ENCODE measurements at places on chromosomes 6 and 20.

GRCh38 chr6:28734443-28734959 is 189.3 kb downstream of the TRIM27 start:
- DNase-seq = no peak

GRCh38 chr20:39660965-39661364 is 698.8 kb downstream of the DHX35 start:
- DNase-seq = no peak

DNA sequence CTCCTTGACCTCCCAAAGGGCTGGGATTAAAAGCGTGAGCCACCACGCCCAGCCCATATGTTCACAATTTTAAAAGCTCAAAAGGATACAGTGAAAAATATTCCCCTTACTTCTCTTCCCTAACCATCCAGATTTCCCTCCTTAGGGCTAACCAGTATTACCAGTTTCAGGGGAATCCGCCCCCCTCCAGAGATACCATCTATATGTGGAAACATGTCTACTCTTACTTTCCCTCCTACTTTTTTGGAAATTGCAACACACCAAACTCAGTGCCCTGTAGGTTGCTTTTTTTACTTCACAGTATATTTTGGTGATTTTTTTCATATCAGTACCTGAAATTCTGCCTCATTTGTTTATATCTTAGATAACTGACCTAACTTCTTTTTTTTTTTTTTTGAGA is 6.9 kb upstream of the RPL10A start:
- DNase-seq = no peak

DNA sequence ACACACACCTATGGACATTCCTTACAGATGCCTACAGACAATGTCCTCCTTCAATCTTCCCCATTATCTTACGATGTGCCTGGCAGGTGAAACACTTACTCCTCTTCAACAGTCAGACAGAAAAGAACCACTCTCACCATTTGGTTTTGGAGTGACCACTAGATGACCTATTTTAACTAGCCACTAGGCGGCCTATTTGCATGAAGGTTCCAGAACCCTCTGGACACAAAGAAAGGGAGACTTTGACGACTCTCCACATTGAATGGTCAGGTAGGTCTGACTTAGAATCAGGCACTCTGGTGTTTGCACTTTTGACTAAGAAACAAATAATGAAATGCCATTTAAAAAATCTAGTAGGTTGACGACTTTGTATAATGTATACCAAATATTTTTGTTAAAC is 42.0 kb downstream of the PNLDC1 start:
- no peak for DNase-seq

DNA sequence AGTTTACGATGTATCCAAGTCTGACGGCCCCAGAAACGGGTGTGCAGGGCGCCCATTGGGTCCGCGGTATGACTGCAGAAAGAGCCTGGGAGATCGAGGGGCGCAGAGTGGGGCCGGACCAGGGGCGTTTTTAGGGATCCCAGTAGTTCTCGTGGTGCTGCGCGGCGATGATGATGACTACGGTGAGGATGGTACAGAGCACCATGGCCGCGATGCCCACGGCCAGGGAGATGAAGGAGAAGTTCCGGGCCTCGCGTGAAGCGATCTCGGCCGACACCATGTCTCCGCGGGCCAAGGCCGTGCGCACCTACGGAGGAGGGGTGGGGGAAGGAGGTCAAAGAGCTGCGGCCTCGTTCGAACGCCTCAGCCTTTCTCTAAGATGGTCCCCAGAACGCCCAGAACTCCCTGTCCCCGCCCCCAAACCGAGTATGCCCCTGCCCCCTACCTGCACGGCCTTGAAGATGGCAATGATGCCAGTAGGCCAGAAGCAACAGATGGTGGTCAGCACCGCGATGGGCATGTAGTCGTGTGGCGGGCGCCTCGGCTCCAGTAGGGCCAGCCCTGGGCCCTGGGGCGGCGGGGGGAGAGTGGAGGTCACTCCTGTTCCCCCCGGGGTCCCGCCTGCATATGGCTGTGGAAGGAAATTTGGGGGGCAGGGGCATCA is 2.5 kb downstream of the PRRT1 start:
- DNase-seq = no peak

GRCh38 chr6:140303218-140303949 is 928.9 kb upstream of the CITED2 start:
- DNase-seq = no peak

DNA sequence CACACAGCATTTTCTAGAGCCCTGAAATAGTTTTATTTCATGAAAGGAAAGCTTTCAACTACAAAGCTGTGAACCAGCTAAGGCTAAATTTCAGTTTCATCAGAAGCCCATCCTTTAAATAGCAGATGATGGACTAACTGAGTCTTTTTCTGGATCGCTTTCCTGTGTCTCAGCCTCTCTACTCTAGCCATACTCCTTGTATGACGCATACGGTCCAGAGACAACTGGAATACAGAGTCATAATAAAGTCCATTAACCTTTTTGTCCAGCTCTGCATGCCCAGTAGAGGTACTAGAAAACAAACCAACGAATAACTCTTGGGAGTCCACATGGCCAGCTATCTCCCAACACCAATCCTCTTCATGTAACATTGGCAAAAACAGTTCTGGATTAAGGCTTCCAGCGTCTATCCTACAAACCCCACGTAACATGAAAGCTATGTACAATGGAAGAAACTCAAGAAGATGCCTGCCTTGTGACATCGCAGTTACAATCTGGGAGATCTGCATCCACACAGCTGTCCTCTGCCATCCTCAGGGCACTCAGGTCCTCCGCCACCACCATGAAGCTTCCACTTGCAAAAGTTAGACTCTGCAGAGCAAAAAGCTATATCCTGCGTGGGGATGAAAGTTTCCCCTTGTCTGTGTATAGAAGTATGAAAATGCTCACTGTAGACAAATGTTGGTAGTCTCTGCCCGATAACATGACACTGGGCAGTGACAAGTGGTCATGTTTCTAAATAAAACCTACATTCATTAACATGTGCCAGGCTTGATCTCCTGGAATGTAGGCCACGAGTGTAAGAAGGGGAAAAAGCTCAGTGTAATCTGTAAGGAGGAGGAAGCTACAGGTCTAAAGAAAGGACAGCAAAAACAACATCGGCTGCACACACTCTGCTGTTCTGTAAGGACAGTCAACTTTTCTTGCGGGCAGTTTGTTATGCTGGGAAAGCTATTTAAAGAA is 360.4 kb downstream of the ESR1 start:
- DNase-seq = peak; percentile 24

DNA sequence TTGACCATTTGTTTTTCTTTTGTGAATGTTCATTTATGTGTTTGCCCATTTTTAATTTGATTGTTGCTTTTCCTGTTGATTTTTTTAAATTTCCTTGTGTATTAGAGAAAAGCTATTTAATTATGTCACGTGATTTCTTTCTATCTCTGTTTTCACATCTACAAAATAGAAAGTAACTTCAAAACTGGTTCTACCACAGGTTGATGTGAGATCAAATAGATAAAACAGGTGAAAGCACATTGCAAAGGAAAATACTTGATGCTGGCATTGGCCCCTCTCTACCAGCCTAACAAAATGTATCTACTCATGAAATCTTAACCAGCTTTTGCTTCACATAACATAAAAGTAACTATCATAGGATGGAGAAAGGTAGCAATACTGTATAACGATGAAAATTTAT is 129.2 kb downstream of the TMEM242 start:
- no peak for DNase-seq

- DNase-seq = no peak
Measured at GRCh38 chr6:154343473-154344308, 12.9 kb downstream of the IPCEF1 start.

DNA sequence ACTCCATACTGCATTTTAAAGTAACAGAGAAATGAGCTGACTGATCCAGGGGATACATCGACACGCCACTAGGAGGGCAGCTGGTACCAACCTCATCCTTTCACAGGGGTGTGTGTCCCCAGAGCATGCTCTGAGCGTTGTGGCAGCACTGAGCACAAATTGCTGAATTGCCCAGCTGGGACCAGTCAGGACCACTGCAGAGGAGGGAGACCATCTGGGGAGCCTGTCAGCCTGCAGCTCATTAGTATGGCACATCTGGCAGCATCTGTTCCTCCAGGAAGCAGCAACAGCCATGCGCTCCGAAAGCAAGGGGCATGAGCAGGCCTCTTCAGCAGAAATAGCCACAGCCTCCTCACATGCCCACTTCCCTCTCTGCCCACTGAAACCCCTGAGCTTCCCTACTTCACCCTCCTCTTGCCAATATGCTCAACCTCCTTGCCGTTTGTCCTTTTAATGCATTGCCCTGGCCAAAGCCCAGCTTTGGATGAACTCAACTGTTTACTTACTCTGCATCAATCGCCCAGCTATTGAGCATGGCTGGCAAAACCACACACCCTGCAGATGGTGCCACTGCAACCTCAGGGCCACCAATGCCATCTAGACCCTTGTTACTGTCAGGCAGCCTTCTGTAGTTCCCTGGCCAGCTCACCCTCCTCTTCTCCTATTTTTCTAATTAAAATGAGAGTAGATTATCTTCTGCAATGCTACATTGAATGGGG is 77.6 kb upstream of the NEDD9 start:
- no peak for DNase-seq

DNA sequence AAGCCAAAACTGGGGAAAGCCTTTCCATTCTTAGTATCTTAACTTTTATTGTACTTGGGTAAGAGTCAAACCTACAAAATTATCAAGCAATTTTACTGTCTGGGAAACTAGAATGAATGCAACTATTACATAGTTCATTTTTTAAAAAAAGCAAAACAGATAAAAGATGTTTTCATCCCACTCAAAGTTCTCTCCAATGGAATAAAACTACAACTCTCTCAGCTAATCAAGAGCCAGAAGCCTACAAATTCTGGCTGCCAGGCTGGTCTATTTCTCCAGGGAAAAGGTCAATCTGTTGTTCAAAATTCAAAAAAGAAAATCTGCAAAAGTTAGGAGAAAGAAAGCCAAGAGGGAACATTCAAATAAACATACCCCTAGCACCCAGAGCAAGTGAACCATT is 56.2 kb downstream of the COL12A1 start:
- no peak for DNase-seq

GRCh38 chr6:44624936-44625573 is 237.5 kb downstream of the CDC5L start:
- DNase-seq = no peak

DNA sequence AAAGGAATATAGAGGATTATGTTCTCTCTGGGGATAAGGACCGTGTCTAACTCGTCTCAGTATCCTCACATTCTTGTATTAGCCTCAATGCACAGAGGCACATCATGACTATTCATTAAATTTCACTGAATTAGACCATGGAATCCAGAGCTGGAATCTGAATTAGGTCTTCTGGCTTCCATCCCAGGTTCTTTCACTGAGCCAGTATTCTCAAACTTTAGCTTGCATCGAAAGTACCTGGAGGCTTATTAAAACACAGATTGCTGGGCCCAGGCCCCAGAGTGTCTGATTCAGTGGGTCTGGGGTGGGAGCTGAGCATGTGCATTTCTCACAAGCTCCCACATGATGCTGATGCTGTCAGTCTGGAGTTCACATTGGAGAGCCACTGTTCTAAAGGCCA is 142.0 kb downstream of the UST start:
- DNase-seq = no peak

DNA sequence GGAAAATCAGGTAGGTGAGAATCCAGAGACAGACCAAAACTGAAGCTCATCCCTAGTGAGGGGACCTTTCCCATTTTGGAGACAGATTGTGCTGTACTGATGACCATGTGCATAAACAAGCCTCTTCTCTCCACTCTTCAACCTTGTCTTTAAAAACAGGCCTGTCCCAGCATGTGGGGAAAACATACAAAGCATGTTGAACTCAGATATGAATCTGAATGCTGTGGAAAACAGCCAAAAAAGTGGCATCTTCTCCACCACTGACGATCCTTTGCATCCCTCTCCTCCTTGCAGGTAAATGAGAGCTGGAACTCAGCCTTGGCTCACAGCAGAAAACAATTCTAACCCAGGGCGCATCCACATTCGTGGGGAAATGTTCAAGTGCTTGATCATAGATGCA is 123.7 kb upstream of the FOXQ1 start:
- DNase-seq = no peak
